ENCODE measurements at places on chromosomes 1 and 21.

DNA sequence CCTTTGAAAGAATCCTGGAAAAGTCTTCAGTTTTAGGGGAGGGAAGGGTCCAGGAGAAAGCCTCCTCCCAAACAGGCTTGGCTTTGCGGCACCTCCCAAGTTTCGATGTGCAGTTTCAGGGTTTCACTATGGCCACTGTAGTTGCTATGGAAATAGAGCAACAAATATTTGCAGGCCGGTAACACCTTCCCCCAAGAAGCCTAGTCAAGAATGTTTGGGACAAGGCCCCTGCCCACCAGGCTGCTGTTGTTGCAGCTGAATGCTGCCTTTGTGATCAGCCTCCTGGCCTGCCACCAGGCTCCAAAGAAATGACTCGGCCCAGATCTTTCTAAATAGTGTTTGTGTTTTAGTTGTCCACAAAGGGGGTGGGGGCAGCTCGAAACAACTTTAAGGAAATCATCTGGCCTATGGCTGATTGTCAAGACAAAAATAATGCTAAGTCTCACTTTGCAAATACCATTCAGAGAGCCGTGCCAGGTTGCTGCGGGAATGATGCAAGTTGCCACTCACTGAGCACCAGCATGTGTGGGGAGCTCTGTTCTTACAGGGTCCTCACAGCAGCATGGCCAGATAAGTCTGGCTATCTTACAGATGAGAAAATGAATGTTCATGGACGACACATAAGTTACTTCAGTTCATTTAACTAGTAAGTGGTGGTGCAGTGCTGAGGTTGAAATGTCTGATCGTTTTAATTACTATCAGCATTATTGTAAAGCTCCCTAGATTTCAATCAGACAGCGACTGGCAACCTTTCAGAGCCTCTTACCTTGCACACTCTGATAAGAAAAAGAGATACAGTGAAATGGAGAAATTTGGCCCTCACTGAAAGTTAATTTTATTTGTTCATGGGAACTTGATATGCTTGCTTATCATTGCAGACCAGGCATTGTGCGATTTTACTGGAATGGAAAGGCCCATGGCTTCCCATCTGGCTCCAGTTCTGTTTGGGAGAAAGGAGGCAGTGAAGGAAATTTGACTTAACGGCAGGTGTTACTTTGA lies 91.2 kb upstream of the JUN start:
- no peak for DNase-seq

DNA sequence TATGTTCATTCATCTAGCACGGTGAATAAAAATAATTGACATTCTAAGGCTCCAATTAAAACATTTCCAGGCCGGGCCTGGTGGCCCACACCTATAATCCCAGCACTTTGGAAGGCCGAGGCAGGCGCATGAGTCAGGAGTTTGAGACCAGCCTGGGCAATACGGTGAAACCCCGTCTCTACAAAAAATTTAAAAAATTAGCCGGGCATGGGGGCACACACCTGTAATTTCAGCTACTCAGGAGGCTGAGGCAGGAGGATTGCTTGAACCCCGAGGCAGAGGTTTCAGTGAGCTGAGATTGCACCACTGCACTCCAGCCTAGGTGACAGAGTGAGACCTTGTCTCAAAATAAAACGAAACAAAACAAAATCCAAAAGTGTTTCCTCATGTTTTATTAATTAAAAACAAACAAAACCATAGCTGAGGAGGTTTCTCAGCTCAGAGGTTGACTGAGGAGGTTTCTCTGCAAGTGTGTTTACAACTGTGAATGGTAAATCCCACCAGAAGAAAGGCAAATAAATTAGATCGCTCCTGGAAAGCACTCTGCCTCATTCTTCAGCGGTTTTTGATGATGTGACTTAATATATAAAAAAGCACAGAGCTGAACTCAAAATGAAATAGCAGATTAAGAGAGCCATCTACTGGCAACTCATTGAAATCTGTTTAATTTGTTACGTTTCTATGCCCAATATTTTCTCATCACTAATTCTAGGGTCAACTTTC lies 37.7 kb upstream of the ATG4C start:
- DNase-seq, result no peak

DNA sequence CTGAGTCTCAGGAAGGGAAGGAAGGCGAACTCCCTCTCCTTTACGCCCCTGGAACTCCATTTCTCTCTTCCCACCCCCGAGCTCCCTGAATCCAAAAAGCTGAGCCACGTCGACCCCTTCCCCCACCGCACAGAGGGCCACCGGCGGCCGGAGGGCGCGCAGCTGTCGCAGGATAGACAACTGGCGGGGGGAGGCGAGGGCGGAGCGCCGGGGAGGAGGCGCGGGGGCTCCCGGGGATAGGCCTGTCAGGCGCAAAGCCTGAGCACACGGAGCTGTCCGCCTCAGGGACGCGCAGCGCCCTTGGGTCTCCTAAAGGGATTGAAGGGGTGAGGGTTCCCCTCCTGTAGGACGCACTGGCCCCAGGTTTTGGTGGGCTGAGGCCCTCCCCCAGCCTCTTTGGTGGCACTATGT lies 752 bp upstream of the ACTA1 start:
- no peak for DNase-seq

DNA sequence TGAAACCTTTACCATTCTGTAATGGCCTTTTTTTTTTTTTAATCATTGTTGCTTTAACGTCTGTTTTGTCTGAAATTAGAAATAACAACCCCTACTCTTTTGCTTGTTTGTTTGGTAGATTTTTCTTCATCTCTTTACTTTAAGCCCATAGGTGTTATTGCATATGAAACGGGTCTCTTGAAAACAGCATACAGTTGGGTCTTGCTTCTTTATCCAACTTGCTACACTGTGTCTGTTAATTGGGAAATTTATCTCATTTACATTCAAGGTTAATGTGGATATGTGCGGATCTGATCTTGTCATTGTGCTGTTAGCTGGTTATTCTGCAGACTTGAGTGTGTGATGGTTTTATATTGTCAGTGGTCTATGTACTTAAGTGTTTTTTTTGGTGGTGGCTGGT lies 78.9 kb upstream of the COP1 start:
- DNase-seq, result no peak

DNA sequence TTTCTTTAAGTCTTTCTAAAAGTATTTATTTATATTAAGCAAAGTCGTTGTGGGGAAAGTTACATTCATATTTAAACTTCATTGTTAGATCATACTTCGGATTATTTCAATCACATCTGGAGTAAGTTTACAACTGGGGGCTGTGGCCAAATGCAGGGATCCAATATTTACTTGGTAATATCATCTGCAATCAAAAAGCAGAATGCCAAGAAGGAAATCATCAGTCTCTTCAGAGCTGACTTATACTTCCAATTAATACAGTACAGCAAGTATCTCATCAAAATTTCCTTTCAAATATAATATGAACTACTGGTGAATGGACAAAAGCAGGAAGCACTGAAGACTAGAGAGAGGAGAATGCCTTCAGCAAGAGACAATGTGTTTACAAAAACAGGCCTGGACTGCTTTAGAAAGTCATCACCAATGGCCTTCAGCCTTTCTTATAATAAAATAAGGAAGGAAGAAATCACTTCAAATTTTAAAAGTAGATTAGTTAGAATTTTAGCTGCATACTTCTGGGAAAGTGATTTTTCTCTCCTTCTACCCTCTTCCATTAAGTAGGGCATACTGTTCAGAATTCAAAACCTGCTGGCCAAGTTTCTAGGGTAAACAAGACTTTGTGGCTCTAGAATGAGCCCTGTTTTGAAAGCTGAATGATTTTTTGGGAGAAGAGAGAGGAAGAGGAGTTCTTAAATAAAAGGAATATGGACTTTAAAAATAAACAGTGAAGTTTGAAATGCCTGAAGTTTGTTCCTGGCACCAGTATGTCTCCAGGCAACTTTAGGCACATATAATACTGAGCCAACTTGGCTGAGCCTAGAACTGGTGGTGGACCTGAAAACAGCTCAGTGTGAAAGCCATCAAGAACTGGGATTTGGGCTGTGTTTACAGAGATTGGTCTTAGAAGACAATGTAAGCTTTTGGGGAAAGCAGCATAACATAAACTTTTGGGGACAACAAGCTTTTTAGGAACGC lies 22.2 kb upstream of the MYOC start:
- DNase-seq, result no peak

DNA sequence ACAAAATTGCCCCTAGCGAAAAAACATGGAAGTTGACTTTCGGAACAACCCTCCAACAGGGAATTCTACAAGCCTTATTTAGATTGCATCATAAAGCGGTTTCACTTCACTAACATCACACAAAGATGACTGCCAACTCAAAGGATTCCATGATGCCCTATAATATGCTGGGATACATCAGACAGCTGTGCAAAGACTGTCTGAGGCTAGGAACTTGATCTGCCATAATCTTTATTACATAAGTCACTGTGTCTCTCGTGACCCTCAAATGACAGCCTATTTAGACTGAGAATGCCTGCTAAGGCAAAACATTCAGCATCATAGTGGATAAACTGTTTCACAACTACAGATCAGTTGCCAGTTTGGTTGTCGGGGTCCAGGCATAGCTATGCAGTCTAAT lies 23.8 kb downstream of the FH start:
- DNase-seq, result no peak

- no peak for DNase-seq
These were observed 287.7 kb downstream of the HHAT start for GRCh38 chr1:210616356-210616755.

- no peak for DNase-seq
These were observed 10.3 kb upstream of the PODN start for GRCh38 chr1:53051676-53052075.

- no peak for DNase-seq
These were observed 49.8 kb upstream of the FBXO28 start for GRCh38 chr1:224064150-224064549.

GRCh38 chr1:169143346-169143745 lies 36.9 kb downstream of the ATP1B1 start:
- DNase-seq, result no peak

DNA sequence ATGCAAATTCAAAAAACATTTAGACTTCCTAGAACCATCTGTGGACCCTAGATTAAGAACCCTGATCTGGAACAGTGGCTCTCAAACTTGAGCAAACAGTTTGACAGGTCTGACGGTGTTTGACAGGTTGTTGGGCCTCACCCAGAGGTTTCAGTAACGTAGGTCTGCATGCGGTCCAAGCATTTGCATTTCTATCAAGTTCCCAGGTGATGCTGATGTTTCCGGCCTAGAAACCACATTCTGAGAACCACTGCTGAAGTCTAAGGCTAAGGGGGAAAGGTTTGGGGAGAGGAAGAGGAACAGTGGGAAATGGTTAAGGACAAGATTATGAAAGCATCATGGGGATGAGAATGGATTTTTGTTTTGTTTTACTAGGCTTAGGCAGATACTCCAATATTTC lies 48.6 kb downstream of the MDM4 start:
- no peak for DNase-seq

DNA sequence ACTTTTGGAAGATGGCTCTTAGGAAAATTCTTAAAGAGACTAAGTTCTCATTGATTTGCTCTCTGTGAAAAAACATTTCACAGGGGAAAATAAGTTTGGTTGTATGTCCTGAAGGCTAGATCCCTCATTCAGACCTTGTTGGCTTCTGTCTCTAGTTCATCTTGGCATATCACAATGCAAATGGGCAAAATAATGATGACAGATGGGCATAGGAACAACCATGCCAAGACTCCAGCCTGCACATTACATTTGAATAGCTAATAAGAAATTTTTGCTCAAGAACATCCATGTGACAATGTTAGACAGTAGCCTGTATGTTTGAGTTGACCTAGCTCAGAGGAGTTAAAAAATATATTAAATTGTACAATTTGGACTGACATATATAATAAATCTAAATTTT lies 292.9 kb downstream of the PLA2G4A start:
- DNase-seq, result no peak

GRCh38 chr1:97833881-97834280 lies 87.0 kb downstream of the DPYD start:
- DNase-seq, result no peak

- no peak for DNase-seq
These were observed 1.9 kb downstream of the PSMB4 start for GRCh38 chr1:151401125-151401788.

- DNase-seq, result no peak
These were observed 322.9 kb downstream of the MATN1 start for GRCh38 chr1:30400507-30400906.

DNA sequence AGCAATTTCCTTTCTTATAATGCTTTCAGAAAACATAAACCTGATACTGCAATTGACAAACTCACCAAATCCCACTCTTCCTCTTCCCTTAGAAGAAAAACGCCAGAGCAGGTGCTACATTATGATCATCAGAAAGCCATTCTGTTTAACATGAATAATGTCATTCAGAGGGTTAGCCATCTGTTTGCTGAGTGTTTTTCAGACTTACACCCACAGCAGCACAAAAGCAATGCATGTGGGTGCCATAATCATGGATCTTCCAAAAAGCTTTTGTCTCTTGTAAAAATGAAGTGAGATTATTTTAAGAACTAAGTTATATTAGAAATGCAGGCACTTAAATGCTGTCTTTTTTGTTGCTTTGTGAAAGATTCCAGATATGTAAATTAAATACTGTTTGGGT lies 204.6 kb upstream of the TMPRSS15 start:
- DNase-seq, result no peak

DNA sequence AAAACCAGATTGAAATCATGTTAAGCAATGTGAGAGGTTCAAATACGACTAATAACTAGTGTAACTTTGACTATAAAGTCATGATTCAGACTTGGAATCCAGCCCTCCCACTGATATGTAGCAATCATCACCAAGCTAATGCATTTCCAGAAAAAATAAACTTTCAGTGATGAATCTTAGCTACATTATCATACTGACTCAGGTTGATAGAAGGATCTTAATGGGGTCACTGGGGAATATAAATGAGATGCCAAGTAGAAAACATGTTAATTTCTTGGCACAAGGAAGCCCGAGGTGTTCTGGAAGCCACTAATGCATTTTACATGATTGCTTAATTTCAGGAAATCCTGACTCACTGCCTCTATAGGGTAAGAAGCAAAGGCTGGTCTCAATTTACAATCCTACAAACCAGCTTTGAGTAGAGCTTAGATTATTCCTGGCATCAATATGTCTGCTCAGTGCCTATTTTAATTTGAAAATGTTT lies 67.7 kb downstream of the SELENOF start:
- DNase-seq, result no peak

Data from stimulated activated CD8-positive, alpha-beta memory T cell treated with anti-CD3 and anti-CD28 coated beads, Interleukin-4, amount 100 ng/mL, for 48 hours (primary cell).